ENCODE measurements at places on chromosomes 1 and 21. TPM values are rescaled to one million over a fixed set of nuclear protein-coding genes. Genes with fewer than 3 reads are reported as not detected.
A peak's percentile ranks its signal among the peaks of the same experiment; 100 is the strongest.

DNA sequence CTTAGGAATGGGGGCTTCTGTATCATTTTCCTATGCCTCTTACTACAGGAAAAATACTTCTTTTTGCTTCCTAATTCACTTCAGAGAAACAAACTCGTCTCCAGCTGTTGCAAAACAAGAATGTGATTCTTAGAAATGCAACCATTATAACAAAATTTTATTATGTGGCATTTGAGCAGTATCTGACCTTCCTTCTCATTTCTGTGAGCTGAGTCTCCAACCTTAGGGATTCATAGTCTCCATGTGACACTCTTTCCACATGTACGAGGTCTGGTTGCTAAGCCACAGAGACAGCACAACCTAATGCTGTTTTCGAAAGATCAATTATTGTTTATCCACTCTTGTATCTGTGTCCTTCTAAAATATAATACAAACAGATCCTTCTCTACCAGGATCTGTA lies 75.3 kb upstream of the RGS4 start:
- ATAC-seq = no peak

GRCh38 chr21:45310459-45310858 lies 22.8 kb upstream of the POFUT2 start:
- ATAC-seq = peak; percentile 6

DNA sequence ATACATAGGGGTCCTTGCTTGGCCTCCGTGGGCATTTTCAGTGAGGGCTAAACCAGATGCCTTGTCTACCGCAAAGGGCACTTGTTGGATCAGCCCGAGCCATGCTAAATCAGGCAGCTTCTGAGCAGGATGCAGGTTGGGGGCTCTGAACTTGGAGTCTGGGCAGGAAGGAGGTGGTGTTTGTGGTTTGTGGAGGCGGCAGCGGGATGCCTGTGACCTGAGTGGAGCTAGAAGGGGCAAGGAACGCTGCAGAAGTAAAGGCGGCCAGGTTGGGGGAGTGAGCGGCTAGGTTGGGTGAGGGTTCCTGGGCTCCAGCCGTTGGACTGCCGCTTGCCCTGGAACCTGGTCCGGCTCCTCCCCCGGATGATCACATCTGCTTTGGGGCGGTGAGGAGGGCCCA lies 183.9 kb downstream of the CAMTA1 start:
- ATAC-seq = no peak

DNA sequence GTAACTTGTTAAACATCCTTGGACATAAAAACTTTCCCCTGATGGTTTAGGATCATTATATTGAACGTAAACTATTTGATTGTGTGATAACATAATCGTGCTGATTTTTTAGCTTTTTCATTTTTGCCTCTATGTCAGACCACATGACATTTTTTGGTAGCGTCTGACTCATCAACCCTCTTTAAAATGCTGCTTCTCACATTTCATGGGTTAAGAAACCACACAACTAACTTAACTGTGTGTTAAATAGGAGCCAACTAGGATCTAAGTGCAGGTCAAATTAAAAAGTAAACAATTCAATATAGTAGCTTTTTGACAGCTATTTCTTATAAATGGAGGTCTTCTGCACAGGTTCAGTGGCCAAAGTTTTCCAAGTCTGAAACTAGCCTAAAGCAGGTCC lies 9.8 kb downstream of the BTG3 start:
- ATAC-seq = no peak

- ATAC-seq = no peak
Measured at GRCh38 chr1:67834246-67834877, 1.1 kb upstream of the GNG12 start.

- peak; percentile 81 for ATAC-seq
Measured at GRCh38 chr1:161082996-161083747, 6.2 kb downstream of the NECTIN4 start.

DNA sequence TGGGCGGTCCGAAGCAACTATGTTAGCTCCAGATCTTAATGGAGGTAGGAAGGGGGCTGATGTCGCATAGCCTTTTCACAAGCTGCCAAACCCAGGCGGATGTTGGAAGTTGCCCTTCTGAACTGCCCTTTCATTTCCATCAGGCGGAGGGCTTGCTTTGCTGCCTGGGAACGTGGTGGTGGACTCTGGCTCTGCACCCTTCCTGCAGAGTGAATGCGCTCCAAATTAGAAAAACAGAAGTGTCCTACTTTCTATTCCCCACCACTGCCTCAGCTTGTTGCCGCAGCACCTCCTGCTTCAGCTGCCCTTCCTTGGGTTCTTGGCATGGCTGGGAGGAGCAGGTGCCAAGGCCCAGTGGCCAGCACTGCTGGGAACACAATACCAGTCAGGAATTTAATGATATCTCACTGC lies 60.6 kb downstream of the AK4 start:
- no peak for ATAC-seq

- peak; percentile 15 for ATAC-seq
Measured at GRCh38 chr1:8858888-8859706, 19.4 kb downstream of the ENO1 start.

DNA sequence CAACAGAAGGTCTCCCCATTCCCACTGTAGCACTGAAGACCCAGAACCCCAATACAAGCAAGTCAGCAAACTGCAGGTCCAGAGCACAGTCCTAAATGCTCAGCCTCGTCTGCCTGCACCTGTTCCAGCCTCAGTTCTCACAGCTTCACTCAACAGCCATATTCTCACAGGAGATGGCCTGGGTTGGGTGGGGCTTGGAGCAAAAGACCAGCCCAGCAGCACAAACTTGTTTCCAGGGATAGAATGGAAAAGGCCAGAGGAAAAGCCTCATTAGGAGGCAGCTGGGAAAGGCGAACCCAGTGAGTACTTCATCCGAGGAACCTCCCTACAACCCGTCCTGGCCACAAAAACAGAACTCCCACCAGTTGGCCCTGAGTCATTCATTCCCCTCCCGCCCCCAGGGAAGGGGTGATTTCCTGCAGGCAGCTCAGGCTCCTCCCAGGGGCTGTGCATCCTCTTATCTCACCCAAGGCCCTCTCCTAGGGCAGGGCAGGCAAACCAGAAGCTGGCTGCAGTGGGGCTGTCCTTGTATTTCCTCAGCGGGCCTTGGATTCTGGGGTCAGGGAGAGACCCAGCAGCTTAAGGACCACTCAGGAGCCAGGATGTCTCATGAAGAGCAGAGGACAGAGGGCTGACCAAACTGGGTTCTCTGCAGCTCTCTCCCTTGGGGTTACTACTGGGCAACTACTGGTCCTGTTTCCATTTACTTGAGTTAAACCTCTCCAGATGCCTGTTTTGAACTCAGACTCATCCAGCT lies 7.4 kb upstream of the MPL start:
- peak; percentile 68 for ATAC-seq

DNA sequence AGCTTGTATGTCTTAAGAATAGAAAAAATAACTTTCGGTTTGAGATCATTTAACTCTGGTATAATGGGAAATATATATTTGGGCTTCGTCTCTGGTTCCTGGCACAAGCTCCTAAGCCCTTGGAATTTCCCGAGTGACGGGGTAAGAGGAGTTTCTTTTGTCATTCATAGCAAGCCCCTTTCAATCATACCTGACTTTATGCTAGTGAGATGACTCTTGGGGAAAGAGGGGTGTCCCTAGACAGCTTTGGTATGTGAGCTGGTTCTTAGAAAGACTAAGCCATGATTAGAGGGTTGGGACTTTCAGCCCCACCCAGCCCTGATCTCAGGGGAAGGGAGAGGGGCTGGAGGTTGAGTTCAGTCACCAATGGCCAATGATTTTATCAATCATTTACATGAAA lies 13.9 kb upstream of the MTARC1 start:
- ATAC-seq = no peak

DNA sequence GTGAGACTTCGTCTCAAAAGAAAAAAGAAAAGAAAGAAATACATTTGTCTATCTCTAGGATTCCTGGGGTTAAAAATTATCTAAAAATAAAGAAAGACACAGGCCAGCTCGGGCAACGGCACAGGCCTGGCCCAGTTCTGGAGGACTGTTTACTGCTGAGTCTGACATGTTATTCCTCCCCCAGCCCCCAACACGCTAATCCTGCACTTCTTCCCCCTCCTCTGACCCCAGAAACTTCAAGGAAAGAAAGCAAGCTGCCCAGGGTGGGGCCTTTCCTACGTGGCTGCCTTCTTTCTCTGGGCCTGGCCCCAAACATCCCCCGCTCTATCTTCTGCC lies 40.0 kb downstream of the ACOT7 start:
- ATAC-seq = no peak

DNA sequence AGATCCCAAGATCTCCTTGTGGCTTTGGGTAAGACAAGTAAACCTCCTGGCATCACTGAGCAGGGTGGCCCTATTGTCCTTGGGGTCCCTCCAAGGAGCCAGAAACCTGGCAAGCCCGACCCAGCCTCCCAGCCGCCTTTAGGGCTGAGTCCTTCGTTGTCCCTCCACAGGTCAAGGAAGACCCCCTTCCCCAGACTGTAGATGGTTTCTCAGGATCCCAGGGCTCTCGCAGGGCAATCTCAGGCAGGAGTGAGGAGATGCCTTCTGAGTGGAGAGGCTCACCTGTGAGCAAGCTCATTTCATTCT lies 71.6 kb upstream of the CSF3R start:
- no peak for ATAC-seq

GRCh38 chr21:44626262-44626661 lies 631 bp upstream of the KRTAP10-9 start:
- no peak for ATAC-seq

GRCh38 chr1:39646232-39647081 lies 7.0 kb upstream of the HEYL start:
- peak; percentile 33 for ATAC-seq

DNA sequence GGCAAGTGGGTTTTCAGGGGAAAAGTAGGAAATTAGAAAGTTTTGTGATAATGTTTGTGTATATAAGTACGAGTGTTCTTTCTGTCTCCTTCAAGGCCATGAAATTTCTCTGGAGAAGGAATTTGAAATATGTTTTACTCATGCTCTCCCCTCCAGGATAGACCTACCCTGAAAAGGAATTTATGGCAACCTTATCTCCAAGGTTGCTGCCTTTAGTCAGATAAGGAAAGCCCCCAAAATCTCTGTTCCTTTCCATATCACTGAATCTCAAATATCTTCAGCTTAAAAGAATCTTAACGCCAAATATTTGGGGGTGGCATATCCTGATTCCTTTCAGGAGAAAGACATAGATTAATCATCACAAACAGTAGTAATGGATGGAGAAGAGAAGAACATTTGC lies 499 bp upstream of the C4BPB start:
- no peak for ATAC-seq

- peak; percentile 51 for ATAC-seq
Measured at GRCh38 chr1:21855257-21856096, 43.4 kb downstream of the LDLRAD2 start.

GRCh38 chr1:195898924-195899323 lies 709.3 kb downstream of the KCNT2 start:
- no peak for ATAC-seq

DNA sequence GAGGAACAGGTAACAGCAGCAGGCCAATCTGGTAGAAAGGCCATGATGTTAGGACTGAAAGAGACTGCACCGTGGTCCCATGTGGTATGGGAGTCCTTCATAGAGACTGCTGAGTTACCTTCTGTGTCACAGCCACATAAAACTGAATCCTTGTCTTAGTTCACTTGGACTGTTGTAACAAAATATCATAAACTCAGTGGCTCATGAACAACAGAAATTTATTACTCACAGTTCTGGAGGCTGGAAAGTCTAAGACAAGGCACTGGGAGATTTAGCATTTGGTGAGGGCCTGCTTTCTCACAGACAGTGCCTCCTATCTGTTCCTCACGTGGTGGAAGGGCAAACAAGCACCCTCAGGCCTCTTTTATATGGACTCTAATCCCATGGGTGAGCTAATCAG lies 67.5 kb downstream of the CD2 start:
- ATAC-seq = no peak

GRCh38 chr1:159334797-159335196 lies 32.7 kb downstream of the FCER1A start:
- no peak for ATAC-seq

- ATAC-seq = no peak
Measured at GRCh38 chr1:223208164-223209076, 65.4 kb upstream of the TLR5 start.

GRCh38 chr1:245129319-245130240 lies 25.2 kb upstream of the KIF26B start:
- no peak for ATAC-seq

DNA sequence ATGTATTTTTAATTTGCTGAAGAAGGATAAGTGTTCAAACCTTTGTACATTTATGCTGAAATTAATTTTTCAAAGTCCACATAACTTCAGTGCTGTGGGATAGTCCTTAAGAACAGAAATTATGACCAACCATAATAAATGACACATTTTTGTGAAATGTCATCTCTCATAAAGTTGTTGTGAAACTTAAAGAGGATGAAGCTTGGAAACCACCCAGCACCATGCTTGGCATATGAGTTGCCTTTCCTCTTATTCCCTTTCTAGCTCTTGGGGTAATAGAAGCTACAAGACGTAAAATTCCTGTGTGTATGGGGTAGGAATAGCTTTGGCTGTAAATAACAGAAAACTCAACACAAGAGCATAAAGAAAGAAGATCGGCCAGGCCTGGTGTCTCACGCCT lies 18.9 kb upstream of the USP24 start:
- ATAC-seq = no peak

- no peak for ATAC-seq
Measured at GRCh38 chr1:23171181-23171755, 2.6 kb upstream of the LUZP1 start.

- ATAC-seq = peak; percentile 57
Measured at GRCh38 chr1:219416598-219417238, 196.2 kb downstream of the ZC3H11B start.

DNA sequence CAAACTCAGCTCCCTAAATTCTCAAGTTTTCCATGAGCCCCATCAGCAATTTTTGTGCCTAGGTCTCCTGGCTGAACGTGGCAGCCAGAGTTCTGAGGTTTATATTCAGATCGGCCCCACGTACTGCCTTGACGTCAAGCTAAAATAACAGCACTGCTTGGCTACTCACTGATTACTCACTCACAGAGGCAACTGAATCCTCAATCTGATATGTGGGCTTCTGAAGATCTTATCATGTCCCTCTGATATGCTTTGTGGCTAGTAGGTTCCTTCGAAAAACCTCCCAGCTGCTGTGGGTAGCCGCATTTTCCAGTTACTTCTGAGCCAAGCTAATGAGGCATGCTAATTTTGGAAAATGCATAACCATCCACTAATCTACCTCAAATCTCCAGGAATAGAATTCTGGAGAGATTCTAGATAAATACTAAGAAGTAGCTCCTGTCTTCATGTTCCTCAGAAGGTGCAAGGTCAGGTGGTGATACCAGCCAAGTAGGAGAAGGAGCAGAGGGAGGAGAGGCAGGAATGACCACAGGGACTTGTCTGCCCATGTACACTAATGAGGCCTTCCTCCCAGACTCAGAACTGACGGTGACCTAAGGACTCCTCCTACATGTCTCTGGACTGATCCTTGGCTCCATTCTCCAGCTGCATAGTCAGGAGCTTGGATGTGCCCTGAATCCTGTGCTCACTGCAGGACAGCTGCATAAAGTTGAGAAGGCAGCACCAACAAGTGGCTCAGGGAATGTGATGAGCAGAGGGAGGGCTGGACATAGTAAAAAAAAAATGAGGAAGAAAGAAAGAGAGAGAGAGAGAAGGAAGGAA lies 263.7 kb downstream of the TNR start:
- peak; percentile 20 for ATAC-seq

GRCh38 chr1:185363205-185363604 lies 46.2 kb upstream of the IVNS1ABP start:
- no peak for ATAC-seq

GRCh38 chr21:46057710-46058241 lies 40.1 kb upstream of the COL6A2 start:
- ATAC-seq = no peak

COPA gene
- total RNA-seq = 93.9 TPM

IGFN1 gene
- 0.12 TPM for total RNA-seq

GBP1 gene
- total RNA-seq = 5.2 TPM

TNFSF18 gene
- 2.0 TPM for total RNA-seq

TRABD2B gene
- 0.64 TPM for total RNA-seq

MNDA gene
- total RNA-seq = 0.52 TPM

LACTBL1 gene
- not detected for total RNA-seq
